Stimulated activated memory B cell treated with anti-CD40 and anti-IgM and Interleukin-4, amounts not matched to agents 10 μg/mL and 1 μg/mL and 100 μg/mL, for 72 hours (primary cell): ENCODE measurements at places on chromosomes 12 and 14.

GRCh38 chr12:113861708-113862312 lies 104.3 kb downstream of the RBM19 start:
- no peak for ATAC-seq

- no peak for ATAC-seq
Observed at GRCh38 chr12:6093764-6094163, 30.7 kb downstream of the VWF start.

DNA sequence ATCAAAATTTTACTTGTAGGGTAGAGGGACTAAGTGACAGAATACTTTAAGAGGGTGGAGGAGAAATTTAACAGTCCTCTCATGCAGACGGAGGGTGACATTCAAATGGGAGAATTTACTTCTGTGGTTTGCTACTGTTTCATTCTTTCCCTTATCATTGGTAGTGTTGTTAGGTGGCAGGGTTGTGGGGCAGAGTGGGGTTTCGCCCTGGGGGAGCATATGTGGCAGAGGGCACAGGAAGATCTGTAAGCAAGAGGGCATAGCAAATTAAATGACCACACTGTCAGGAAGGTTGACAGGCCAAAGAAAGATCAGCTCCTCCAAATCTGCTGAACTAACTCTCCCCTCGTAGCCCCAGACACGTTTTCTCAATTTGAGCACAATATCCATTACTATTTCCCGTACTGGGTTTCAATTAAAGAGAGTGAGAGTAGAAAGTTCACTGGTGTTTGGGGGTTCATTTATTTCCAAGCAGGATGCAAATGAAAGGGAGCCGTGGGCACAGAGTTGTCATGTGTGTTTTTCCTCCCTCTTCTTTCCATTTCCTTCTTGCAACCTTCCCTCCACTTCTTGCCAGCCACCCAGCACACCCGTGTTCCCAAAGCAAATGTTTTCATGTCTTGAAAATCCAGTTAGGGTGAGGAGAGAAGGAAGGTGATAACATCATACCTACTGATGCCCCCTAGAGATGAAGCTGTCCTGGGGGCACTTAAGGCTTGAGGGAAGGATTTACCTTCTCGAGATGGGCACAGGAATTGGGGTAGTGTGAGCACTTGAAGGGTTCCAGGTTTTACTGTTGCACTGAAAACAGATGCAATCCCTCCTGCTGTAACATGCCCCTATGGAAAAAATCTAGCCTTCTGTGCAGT lies 6.5 kb upstream of the TBX3 start:
- no peak for ATAC-seq

DNA sequence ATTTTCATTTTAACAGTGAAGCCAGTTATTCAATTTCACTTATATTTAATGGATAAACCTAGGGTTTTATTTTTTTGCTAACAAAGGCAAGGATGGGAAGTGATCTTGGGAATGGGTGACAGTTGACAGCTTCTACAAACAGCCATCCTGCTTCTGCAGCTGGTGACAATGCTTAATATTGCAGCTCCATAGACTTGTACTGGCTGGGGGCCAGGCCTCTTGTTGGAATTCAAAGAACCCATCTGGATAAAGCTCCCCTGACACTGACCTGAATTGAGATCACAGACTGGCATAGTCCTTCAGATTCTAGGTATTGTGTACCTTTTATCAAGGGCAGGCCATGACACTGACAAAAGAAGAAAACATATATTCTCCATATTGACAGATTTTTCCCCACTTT lies 664.6 kb upstream of the FOXG1 start:
- no peak for ATAC-seq

DNA sequence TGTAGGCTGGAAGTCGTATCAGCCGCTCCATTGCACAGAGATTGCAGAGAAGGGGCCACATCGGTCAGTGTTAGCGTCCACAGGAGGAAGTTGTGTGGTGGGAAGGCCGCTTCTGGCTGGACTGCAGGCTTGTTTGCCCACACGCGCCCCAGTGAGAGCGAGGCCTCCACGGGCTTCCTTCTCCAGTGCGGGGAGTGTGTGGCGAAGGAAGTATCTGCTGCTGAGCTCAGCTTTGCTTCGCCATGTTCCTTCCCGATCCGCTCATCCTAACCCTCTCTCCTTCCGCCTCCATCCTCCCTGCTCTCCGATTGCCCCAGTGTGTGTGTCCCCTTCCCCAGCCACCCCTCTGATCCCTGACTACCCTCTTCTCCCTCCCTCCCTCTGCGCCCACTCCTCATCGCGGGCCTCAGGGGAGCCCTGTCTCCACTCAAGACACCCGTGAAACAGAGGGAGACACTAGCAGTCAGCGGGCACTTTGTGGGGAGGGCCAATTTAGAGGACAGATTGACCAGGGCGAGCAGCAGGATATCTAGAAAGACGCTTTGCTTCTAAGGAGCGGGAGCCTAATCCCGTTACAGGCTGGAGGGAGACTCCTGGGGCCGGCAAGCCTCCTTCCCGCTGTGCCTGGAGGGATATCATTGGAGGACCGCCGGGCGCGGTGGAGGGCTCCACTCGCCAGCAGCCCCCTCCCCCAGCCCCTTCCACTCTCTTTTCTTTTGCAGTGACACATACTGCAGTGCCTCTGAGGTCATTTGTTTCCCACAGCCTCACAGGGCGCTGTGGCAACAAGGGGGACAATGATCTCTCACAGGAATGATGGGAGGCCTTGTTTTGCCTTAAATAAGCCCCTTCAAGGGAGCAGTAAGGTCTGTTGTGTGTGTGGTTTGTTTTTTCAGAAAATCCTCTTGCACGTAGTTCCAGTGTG lies 428.8 kb downstream of the ZFP36L1 start:
- ATAC-seq: no peak

- no peak for ATAC-seq
Observed at GRCh38 chr12:131141514-131141913, 187.8 kb downstream of the ADGRD1 start.

- no peak for ATAC-seq
Observed at GRCh38 chr14:106459971-106460730, 933.8 kb downstream of the TMEM121 start.

- ATAC-seq: peak; percentile 85
Observed at GRCh38 chr12:44847888-44848702, 28.0 kb downstream of the NELL2 start.

DNA sequence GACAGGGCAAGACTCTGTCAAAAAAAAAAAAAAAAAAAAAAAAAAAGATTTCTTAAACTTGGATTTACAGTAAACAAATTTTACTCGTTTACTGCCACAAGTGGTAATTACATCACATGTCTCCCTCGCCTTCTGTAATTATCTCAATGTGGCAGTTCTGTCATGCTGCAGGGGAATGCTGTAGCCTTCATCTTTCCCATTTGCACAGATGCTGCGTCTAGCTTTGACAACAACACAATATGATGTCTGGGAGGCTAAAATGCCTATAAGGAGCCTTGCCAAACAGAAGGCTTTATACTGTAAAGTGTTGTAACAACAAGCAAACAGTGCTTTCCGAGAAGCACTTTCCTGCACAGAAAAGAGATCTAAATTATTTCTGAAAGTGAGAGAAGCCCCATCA lies 48.7 kb downstream of the ESR2 start:
- no peak for ATAC-seq

DNA sequence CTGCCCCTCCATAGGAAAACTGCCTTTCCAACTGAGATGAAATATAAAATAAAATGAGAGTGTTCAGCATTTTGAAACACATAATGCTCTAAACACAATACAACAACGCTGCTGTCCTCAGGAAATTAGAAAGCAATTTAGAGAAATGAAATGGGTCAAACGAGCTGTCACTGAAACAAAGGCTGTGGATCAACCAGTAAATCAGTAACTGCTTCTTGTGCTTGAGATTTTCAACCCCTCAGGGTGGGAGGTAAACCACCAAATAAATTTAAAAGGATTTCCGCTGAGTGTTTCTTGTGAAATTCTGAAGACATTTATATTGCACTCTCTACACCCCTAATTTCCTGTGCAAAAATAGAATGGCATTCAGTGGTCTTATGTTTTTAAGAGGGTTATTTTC lies 657.1 kb upstream of the SEL1L start:
- ATAC-seq: no peak

DNA sequence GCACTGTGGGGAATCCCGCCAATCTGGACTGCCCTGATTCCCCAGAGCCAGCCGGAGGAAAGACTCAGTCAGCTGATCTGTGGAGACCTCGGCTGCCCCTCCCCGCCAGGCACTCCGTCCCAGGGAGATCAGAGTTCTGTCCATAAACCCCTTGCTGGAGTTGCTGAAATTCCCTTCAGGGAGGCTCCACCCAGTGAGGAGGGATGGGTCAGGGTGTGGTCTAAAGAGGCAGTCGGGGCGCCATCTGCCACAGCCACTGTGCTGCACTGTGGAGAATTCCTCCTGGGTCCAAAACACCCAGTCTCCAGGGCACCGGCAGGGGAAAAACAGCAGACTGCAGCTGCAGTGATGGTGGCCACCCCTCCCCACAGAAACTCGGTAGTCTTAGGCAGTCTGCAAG lies 1922.3 kb upstream of the FLRT2 start:
- ATAC-seq: no peak

DNA sequence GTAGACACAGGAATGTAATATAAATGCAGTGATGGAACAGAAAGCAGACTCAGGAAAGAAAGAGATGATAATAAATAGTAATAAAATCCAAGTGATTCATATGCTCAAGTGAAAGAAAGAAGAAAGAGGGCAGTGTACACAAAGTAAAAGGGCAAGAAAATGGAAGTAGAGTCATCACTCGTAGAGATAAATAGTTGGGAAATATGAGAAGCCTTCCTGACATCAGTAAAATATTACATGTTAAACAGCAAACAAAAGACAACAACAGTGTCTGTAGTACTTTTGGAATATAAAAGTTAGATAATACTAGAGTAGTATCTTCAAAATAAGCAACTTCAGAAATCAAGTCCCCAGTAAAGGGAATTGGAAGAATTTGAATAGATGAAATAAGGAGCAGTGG lies 412.3 kb downstream of the RAD51B start:
- no peak for ATAC-seq

- ATAC-seq: no peak
Observed at GRCh38 chr12:130978785-130979184, 25.1 kb downstream of the ADGRD1 start.

DNA sequence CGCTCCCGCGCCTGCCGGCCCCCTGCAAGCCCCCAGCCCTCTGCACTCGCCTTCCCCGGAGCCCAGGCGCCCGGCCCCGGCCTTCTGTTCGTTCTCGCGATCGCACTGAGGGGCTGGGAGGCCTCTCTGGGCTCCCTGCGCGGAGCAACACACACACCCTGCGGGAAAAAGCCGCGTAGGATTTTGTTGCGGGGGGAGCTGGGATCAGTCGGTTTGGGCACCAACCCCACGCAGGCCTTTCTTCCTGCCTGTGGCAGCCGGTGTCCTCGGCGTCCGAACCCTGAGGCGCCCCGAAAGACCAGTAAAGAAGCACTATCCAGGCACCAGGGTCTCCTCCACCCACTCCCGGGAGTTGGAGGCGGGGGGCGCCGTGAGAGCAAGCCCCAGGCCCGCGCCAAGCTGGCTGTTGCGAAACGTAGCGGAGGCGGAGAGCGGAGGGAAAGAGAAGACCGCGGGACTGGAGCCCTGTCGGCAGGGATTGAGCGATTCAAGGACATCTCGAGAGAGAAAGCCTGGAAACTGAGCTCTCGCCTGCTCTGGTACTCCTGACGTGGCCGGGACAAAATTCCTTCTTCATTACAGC lies 1.9 kb upstream of the HOXC5 start:
- no peak for ATAC-seq

GRCh38 chr14:94890785-94891184 lies 120.9 kb upstream of the GSC start:
- no peak for ATAC-seq

DNA sequence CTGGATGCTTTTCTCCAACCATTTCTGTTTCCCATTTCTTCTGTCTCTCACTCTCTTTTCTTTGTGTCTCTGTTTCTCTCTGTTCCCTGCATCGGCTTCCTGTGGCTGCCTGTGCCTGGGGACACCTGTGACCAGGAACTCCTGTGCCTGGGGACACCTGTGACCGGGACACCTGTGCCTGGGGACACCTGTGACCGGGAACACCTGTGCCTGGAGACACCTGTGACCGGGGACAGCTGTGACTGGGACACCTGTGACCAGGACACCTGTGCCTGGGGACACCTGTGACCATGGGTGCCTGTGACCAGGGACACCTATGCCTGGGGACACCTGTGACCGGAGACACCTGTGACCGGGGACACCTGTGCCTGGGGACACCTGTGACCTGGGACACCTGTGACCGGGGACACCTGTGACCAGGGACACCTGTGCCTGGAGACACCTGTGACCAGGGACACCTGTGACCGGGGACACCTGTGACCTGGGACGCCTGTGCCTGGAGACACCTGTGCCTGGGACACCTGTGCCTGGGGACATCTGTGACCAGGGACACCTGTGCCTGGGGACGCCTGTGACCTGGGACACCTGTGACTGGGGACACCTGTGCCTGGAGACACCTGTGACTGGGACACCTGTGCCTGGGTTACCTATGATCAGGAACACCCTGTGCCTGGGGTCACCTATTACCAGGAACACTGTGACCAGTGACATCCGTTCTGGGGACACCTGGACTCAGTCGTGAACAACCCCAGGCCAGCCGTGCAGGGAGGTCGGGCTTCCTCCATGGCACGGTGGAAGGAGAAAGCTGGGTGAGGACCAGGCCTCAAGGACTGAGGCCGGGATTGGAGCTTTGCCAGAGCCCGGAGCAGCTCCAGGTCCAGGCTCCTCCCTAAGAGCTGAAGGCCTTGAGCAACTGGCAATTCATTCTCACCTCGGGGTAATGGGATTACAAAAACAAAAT lies 23.4 kb upstream of the FBRSL1 start:
- ATAC-seq: no peak

GRCh38 chr14:22994762-22995275 lies 12.5 kb upstream of the AJUBA start:
- ATAC-seq: no peak

GRCh38 chr14:100896369-100897060 lies 7.0 kb downstream of the RTL1 start:
- no peak for ATAC-seq
